ENCODE measurements at places on chromosomes 4 and X.

- no peak for DNase-seq
Measured at GRCh38 chr4:47493238-47494123, 8.4 kb downstream of the ATP10D start.

- DNase-seq = no peak
Measured at GRCh38 chr4:185849664-185850550, 37.9 kb upstream of the SORBS2 start.

DNA sequence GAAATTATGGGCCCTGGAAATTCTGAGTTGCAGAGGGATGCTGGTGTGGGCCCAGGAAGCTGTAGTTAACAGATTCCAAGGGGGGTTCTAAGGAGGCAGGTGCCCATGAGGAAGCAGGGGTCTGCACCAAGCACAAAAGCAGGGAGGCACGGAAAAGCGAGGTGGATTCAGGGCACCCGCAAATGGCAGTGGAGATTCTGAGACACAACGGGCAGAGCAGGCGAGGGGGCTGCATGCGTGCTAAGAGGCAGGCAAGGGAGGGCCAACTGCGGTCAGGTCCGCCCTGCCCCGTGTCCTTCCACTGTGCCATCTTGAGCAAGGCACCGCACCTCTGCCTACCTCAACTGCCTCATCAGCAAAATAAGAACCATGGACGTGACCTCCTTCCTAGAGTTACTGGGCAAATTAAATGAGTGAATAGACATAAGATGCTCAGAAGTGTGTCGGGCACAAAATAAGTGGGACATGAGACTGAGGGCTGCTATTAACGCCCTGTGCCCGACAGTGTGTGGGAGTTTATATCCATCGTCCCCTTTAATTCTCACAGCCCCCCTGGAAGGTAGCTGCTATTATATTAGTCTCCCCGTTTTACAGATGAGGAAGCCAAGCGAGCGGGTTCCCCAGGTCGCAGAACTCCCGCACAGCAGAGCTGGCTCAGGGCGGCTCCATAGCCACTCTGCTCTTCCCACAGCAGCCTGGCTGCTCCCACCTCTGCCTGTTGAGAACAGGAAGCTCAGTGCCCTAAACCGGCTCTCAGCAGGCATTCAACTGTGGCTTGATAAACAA lies 67.6 kb downstream of the PPP2R2C start:
- DNase-seq = no peak

- DNase-seq = no peak
Measured at GRCh38 chr4:752196-752861, 46.7 kb downstream of the PCGF3 start.

DNA sequence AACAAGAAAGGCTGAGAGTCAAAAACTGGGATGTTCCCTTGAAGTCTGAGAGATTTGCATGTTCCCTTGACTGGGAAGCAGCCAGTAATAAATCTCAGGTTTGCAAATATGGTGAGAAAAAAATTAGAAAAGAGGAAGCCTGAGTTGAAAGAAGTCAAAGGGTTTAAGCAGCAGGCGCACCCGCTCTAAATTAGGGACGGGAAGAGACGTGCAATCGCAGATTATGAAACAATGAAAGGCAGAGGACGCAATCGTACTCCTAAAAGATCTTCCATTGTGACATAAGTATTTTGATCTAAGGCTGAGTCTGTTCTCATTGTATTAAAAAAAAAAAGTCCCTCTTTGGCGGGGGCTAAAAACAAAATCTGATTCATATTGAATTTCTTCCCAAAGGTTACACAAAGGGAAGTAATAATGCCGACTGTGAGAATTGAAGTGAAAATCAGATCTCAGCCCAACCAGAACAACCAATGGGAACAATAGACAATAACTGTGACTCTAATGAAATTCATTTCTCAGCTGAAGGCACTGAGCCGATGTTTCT lies 28.2 kb downstream of the SAT1 start:
- DNase-seq = no peak

DNA sequence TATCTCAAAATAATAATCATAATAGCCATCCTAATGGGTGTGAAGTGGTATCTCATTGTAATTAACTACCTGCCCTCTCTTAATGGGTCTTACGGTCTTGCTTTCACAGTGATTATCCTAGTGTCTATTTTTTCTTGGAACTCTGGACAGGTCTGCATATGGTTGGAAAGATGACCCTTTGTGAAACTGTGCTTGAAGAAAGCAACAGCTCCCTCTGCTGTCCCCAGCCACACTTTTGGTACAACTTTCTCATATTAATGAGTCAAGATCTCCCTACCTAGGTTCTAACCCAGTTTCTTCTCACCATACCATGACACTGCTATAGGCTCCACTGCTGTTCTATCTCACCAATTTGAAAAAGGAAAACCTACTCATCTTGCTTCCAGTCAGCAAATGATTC lies 2.4 kb downstream of the TFDP3 start:
- DNase-seq = peak; percentile 30

DNA sequence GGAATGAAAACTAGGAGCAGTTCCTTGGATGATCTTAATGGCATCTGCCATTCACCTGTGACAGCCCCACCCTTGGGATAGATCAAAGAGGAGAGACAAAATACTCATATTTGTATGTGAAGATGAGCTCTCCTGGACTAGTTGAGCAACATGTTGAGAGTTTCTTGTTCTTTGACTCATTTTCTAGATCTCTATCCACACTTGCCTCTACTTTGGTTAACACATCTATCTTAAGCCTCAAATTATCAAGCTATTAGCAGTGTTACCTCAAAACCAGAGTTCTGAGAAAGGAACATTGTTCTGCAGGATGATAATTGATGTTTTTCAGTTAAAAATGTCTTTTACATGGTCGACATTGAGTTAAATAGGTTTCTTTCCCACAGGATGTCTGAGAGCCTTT lies 94.2 kb upstream of the TEX13D start:
- no peak for DNase-seq

- no peak for DNase-seq
Measured at GRCh38 chr4:1661695-1662094, 22.4 kb downstream of the FAM53A start.

DNA sequence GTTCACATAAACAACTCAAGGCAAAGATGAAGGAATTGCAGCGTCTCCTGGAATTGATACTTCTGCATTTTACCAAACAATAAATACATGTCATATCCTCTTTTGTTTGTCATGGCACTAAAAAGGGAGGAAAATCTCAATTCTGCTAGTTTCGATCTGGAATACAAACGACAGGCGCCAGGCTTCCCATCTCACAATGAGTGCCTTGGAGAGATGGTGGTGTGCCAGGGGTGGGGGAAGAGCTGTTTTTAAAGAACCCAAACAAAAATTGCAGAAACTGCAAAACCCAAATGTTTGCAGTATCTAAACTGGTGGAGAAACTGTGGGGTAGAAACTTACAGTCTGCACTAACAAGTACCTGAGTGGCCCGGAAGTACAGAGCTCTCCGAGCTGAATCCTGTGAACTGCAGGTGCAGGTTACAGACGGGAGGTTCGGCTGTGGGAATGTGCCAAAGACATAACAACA lies 53.0 kb upstream of the KLF3 start:
- DNase-seq = no peak

DNA sequence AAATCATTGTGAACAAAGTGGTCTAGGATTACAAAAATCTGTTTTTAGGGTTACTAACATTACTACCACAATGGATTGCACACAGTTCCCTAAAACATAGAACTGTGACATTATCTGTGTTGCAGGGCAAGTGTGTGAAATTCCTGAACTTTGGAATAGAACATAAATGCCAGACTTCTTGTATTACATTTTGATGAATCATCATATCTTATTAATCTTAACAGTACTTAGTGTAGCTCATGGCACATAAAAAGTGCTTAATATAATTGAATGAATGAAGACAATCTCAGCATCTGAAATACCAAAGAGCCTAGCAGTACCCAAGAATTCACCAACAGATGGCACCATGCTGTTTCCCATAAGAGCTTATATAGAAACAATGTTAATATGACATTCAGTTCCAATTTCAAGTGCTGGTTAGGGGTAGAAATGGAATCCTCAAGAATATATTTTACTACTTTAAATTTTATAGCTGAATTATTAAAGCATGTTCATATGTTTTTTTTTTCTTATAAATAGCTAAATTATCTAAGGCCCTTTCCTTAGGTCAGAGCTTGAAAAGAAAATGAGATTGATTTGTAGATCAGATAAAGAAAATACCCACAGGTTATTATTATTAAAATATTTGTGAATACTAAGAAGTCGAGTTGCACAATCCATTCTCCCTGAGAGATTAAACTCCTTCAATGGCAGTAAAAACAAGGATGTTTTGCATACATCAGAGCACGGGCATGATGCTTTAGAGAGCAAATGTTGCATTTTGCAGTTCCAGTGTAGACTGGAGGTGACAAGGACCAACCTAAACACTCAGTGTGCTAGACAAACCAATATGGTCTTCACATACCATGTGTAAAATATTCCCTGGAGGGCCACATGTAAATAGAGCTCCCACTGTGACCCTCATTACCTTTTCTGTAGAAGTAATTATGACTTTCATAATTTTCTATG lies 25.7 kb upstream of the SHISA3 start:
- peak; percentile 37 for DNase-seq

DNA sequence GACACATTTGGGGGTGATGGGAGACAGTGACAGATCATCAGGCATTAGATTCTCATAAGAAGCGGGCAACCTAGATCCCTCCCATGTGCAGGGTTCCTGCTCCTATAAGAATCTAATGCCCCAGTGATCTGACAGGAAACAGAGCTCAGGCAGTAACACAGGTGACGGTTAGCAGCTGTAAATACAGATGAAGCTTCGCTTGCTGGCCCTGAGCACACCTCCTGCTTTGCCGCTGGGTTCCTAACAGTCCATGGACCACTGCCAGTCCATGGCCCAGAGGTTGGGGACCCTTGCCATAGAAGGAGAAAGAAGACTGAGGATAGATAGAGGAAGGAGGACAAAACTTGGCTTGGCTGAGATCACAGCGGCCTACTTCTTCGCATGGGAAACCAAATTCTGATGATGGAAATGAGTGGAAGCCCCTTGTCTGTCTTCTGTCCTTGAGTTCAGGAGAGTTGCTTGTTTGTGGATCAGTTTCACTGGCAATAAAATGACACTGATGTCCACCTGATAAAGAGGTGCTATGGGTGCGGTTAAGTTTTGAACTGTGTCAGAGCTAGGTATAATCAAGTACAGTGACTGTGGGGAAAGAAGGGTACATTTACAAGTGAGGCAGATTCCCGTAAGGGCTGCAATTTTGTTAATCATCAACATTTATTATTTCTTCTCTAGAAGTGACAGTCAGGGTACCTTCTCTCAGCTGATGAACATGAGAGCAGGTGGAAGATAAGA lies 1.7 kb upstream of the TIFA start:
- no peak for DNase-seq

- no peak for DNase-seq
Measured at GRCh38 chr4:19005211-19005610, 983.7 kb upstream of the LCORL start.

DNA sequence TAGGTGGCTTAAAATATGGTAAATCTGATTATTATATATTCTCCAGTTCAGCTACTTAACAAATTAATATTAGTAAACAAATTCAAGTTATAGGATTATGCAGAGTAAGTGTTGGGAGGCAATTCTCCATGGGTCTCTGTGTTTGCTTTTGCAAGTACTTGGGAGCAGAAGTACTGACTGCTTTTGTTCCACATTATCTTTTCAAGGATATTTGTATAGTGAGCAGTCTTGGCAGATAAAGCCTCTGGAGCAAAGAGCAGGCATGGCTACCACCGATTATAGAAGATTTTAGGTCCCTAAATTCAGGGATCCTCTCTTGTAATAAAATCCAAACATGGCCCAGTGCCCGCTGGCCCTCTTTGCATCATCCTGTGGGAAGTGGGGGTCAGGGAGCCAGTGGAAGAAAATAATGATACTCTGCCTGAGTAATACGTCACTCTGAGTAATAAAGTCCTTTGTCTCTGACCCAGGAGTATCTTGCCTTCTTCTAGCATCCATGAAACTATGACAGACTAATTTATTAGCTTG lies 23.2 kb downstream of the NDNF start:
- no peak for DNase-seq

- no peak for DNase-seq
Measured at GRCh38 chr4:48018112-48018511, 1.5 kb downstream of the NIPAL1 start.

- DNase-seq = no peak
Measured at GRCh38 chrX:136725441-136726104, 55.2 kb downstream of the ARHGEF6 start.

DNA sequence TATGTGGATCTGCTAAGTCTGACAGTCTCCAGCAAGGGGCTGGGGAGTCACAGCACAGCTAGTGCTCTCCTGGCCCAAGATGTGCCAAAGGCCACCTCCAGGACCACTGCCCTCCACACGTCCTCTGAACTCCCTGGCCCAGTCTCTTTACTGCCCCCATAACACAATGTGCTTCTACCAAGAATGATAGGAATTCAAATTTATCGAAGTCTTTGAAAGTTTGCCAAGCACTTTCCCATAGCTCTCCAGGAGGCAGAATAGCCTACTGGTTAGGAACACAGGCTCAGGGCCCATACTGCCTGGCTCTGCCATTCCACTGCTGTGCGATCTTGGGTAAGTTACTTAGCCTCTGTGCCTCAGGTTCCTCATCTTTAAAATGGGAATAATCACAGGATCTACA lies 86.7 kb downstream of the NHSL2 start:
- no peak for DNase-seq

GRCh38 chr4:151538963-151539362 lies 130.0 kb downstream of the FHIP1A start:
- no peak for DNase-seq

DNA sequence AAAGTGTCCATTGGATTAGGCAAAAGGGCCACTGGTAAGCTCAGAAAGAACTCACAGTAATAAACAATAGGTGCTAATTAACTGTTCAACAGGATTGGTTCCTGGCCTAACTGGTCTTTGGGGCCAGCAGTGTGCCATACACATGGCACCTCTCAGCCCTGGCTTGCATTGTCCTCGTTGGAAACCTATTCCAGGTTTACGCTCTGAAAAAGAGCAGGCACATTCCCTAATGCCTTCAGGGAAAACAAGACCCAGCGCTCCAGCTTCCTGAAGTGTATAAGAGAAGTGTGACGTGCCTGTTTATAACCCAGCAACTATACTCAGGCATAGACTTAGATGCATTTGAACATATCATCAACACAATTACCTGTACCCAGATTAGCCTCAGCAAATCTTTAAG lies 51.9 kb upstream of the RBM47 start:
- no peak for DNase-seq

- no peak for DNase-seq
Measured at GRCh38 chr4:7810783-7811535, 128.7 kb downstream of the AFAP1 start.

GRCh38 chrX:54089191-54089590 lies 44.9 kb upstream of the PHF8 start:
- DNase-seq = no peak

GRCh38 chr4:28548136-28548535 lies 1687.5 kb downstream of the STIM2 start:
- no peak for DNase-seq

- no peak for DNase-seq
Measured at GRCh38 chr4:1080961-1081688, 32.2 kb downstream of the RNF212 start.

Measured in testis (tissue), 5 donors.